Peyer's patch (tissue), 4 donors: ENCODE measurements at places on chromosomes 13 and 19. TPM values are rescaled to one million over a fixed set of nuclear protein-coding genes. Genes with fewer than 3 reads are reported as not detected.

Gene CLDND2
- not detected for total RNA-seq

Gene LINGO3
- total RNA-seq, result not detected

Gene CRB3
- total RNA-seq, result 164 TPM

Gene ZFP28
- 3.9 TPM for total RNA-seq

Gene MAP4K1
- 7.0 TPM for total RNA-seq

Gene CPAMD8
- 10.7 TPM for total RNA-seq

Gene ZNF737
- total RNA-seq, result 7.7 TPM

Gene NECTIN2
- total RNA-seq, result 171 TPM

Gene ZNF283
- total RNA-seq, result 22.1 TPM

Gene RPL28
- 394 TPM for total RNA-seq

Gene DOCK6
- 194 TPM for total RNA-seq

Gene ZNF221
- total RNA-seq, result 5.9 TPM

Gene ADGRE2
- total RNA-seq, result 16.5 TPM

Gene ZSCAN4
- not detected for total RNA-seq

Gene PEAK3
- 2.3 TPM for total RNA-seq

Gene LILRB3
- total RNA-seq, result 16.5 TPM

Gene TEKTIP1
- total RNA-seq, result not detected
